ENCODE measurements at places on chromosomes 2 and 18.

DNA sequence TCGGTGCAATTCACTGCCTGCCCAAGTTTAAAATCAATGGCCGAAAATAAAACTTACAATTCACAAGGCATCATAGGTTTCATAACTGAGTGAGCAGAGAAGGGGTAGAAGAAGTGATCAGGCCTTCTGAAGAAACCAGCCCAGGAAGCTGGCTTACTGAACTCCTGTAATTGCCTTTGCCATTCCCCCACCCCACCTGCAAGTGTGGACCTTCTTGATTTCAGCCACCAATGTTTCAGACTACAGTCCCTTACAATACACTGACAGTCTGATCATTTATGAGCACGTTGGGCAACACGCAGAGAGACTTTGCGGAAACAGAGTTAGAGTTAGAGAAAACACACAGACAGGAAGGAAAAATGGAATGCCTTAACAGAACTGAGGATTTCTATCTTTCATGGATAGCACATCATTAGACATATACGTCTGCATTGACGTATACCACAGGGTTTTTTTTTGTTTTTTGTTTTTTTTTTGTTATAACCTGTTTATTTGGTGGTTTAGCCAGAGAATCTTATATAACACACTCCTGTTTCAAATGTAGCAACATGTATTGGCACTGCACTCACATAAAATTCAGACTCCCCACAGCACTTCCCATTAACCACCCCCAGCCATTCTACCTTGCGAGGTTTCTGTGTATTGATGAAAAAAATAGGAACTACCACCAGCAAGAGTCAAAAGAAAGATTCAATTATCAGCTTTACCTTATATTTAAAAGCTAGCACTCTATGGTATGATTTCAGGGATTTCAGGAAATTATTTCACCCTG is 126.4 kb downstream of the CACNB4 start:
- DNase-seq = no peak

DNA sequence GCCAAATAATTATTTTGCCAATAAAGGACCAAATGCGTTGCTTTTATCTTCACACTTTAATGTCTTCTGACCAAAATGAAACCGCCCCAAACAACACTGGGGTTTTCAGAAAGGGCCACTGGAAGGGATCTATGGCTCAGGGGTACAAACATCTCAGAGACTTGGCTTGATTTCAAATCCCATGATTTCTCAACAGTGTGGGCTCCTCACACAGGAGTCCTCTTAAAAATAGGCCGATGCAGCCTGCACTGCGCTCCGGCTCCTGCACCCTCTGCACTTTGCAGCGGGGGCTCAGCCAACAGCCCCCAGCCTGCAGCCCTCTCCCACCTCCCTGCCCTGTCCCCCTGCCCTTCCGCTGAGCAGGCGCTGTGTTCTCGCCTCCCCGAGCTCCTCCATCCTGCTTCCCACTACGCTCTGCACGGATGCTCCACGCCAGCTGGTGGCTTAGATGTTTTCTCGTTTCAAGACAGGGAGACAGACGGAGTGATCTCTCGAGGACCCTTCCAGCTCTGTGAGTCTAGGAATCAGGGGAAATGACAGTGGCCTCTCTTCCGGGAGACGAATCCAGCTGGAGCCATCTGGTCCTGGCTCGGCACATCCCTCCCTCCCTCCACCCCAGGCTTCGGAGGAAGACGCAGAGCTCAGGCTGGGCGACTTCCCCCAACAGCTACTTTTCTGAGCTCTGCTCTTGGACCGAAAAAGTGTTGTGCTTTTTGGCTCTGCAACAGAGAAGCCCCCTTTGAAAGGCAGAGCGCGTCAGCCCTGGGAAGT is 71.4 kb downstream of the KCNF1 start:
- DNase-seq = peak; percentile 55

DNA sequence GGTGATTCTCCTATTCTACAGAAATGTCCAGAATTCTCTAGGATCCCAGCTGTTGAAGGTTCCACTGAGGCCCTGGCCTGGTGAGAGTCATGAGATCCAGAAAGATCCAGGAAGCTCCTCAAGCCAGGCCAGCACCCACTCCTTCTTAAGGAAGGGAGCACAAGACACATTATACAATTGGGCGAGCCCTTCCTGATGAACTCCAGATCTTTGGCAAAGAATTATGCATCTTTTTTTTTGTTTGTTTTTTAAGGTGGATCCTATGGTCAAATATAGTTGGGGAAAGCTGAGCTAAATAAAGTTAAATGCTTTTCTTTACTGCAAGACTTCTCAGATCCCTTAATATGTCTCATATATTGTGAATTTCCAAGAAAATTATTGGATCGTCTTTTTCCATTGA is 37.0 kb upstream of the LOXHD1 start:
- no peak for DNase-seq

GRCh38 chr2:14082640-14083039 is 549.9 kb upstream of the LRATD1 start:
- DNase-seq = no peak

- DNase-seq = no peak
These were observed 78.3 kb downstream of the TMEM163 start for GRCh38 chr2:134640494-134640893.

GRCh38 chr2:24984912-24985311 is 13.2 kb upstream of the DNAJC27 start:
- peak; percentile 76 for DNase-seq

DNA sequence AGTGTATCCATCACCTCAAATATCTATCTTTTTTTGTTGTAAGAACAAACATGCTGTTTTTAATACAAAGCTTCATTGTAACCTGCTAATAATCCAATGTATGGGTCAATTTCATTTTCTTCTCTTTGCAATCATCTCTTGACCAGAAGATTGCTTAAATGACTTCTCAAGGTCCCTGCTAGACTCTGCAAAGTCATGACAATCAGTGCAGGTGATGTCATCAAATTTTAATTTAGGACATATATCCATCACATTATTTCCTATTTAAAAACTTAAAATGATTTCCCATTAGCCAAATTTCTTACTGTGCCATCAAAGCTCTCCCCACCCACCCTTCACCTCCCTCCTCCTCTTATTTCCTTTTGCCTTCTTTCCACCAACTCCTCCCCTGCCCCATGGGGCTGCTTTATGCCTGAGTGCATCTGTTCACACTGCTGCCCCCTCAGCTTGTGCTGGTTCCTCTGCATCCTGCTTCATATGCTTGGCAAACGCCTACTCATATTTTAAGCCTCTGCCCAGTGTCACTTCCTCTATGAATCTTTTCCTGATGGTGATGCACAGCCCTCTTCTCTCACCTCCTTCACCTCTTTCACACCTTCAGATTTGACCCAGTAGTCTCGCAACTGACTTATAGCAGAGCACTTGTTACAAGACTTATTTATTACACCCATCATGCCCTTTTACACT is 20.3 kb downstream of the PLEK start:
- DNase-seq = peak; percentile 8

GRCh38 chr2:49309461-49309860 is 155.1 kb upstream of the FSHR start:
- no peak for DNase-seq

- no peak for DNase-seq
These were observed 309.5 kb upstream of the HS6ST1 start for GRCh38 chr2:128628206-128628605.

Data from retina (tissue), 1 donor.